ENCODE measurements at places on chromosomes 4 and X. TPM values are rescaled to one million over a fixed set of nuclear protein-coding genes. Genes with fewer than 3 reads are reported as not detected.

IQCM gene
- total RNA-seq = not detected

COL25A1 gene
- not detected for total RNA-seq

DNA sequence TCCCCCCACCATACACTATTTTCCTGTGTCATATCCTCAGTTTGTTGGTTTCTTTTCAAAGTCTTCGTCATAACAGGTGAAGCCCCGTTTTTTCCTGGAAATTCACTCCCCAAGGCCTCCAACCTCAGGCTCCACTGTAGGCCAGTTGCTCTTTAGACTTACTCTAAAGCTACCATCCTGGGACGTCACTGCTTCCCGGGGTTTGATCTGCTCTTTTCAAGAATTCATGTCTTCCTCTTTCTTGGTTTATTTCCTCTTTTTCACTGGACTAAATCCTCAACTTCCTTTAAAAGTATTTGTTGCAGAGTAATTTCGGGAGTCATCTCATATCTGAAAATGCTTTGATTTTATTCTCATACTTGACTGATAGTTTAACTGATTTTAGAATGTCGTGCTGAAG is 6.5 kb upstream of the SERTM2 start:
- H3K27ac ChIP-seq = no peak overlapping the region
- H3K4me1 ChIP-seq = no peaks in the 10 kb centered on the region
- H3K36me3 ChIP-seq = no peaks in the 10 kb centered on the region
- no peaks in the 10 kb centered on the region for H3K27me3 ChIP-seq
- no peak overlapping the region for H3K4me3 ChIP-seq
- DNase-seq = no peak

DNA sequence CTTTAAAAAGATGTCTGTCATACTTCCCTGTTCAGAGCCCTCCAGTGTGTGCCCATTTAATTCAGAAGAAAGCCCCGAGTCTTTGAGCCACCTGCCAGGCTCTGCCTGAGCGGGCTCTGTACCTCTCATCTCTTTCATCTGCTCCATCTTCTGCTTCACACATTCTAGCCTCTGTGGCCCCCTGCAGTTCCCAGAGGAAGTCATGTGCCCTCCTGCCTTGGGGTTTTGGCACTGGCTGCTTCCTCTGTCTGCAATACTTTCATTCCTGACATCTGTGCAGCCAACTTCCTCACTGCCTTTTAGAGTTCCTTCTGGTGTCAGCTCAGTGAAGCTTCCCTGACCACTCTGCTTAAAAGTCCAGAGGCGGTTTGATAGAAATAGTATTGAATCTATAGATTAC is 6.2 kb upstream of the STK32B start:
- no peak overlapping the region for H3K27ac ChIP-seq
- peaks cover 4% of the 10 kb centered on the region for H3K27me3 ChIP-seq
- H3K36me3 ChIP-seq = no peaks in the 10 kb centered on the region
- DNase-seq = no peak
- no peaks in the 10 kb centered on the region for H3K4me1 ChIP-seq
- no peak overlapping the region for H3K4me3 ChIP-seq

CD40LG gene
- total RNA-seq = not detected

GRCh38 chr4:122873821-122874593 is 47.4 kb downstream of the FGF2 start:
- H3K36me3 ChIP-seq = no peaks in the 10 kb centered on the region
- peaks cover 6% of the 10 kb centered on the region for H3K4me1 ChIP-seq
- no peak overlapping the region for H3K27ac ChIP-seq
- DNase-seq = peak; percentile 5

ALPK1 gene
- total RNA-seq = 1.3 TPM

BEND4 gene
- total RNA-seq = not detected

GRCh38 chrX:94850811-94851210 is 1176.8 kb downstream of the FAM133A start:
- DNase-seq = no peak
- H3K36me3 ChIP-seq = no peaks in the 10 kb centered on the region
- no peaks in the 10 kb centered on the region for H3K27me3 ChIP-seq
- H3K4me1 ChIP-seq = no peaks in the 10 kb centered on the region
- H3K27ac ChIP-seq = no peak overlapping the region
- no peak overlapping the region for H3K4me3 ChIP-seq

DNA sequence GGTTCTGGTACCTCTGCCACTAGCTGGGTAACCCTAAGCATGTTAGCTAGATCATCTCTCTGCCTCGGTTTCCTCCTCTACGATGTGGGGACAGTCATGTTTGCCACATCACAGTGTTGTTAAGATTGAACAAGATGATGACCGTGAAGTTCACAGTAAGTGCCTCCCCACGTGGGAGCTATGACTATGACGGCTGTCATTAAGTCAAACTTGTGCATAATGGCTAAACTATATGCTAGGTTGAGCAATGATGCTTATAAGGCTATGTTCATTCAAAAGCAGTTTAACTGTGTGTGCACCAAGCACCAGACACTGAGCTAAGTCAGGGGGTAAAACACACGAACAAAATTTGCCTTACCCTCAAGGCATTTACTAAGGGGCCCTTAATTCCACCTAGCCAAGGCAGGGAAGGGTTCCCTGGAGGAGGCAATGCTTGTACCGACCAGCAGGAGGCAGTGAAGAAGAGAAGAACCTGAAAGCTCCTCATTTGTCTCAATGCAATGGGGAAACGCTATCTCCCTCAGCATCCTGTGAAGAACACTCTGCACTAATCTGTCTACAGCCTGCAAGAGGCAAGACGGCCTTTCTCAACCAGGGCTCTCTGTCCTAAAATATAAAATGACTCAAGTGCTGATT is 52.9 kb downstream of the MAP7D2 start:
- no peaks in the 10 kb centered on the region for H3K27me3 ChIP-seq
- DNase-seq = no peak
- H3K36me3 ChIP-seq = 0 out of 3 replicates have a peak, but pooled peaks cover 3% of the 10 kb centered on the region
- no peak overlapping the region for H3K4me3 ChIP-seq
- no peak overlapping the region for H3K27ac ChIP-seq

GRCh38 chr4:146333187-146333894 is 119.0 kb downstream of the REELD1 start:
- peak; percentile 7 for DNase-seq
- H3K27ac ChIP-seq = no peak overlapping the region
- H3K4me1 ChIP-seq = peaks cover 25% of the 10 kb centered on the region
- H3K27me3 ChIP-seq = no peaks in the 10 kb centered on the region

- no peaks in the 10 kb centered on the region for H3K4me1 ChIP-seq
- peaks cover 4% of the 10 kb centered on the region for H3K36me3 ChIP-seq
Observed at GRCh38 chrX:130028196-130028595, 45.8 kb downstream of the BCORL1 start.

ZFYVE28 gene
- total RNA-seq = 0.24 TPM

- no peaks in the 10 kb centered on the region for H3K27me3 ChIP-seq
- DNase-seq = peak; percentile 55
- H3K4me3 ChIP-seq = peak overlapping the region; percentile 29
- peak overlapping the region; percentile 65 for H3K27ac ChIP-seq
- peaks cover 75% of the 10 kb centered on the region for H3K4me1 ChIP-seq
Observed at GRCh38 chr4:56240554-56241174, 146.6 kb downstream of the AASDH start.

ADH7 gene
- not detected for total RNA-seq

DNA sequence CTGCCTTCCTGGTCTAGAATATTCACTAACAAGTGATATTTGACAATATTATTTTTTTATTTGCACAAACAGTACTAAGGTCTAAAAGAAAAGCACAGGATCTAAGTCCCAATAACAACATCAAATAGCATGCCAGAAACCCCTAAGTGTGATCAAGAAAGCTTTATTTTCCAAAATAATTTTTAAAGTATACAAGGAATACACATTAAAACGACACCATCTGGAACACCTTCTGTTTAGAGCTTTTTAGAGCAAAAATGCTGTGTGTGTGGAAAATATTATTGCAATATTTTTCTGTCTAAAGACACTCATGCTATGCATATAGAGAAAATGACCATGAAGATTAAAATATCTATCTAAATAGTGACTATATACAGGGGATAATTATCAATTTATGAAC is 103.1 kb downstream of the ARAP2 start:
- H3K27ac ChIP-seq = no peak overlapping the region
- no peaks in the 10 kb centered on the region for H3K4me1 ChIP-seq
- no peak overlapping the region for H3K4me3 ChIP-seq
- H3K27me3 ChIP-seq = no peaks in the 10 kb centered on the region
- DNase-seq = no peak

- no peaks in the 10 kb centered on the region for H3K36me3 ChIP-seq
- peaks cover 14% of the 10 kb centered on the region for H3K4me1 ChIP-seq
- no peak for DNase-seq
- peaks cover 61% of the 10 kb centered on the region for H3K27me3 ChIP-seq
- no peak overlapping the region for H3K27ac ChIP-seq
Observed at GRCh38 chr4:795726-796119, 30.2 kb downstream of the CPLX1 start.

DNA sequence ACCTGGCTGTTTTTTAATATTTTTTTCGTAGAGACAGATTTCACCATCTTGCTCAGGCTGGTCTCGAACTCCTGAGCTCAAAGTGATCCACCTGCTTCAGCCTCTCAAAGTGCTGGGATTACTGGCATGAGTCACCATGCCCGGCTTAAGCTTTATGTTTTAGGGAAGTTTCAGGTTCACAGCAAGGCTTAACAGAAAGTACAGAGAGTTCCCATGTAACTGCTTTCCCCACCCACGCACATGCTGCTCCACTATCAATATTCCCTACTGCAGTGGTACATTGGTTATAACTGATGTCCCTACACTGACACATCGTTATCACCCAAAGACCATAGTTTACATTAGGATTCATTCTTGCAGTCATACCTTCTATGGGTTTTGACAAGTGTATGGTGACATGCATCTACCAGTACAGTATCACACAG is 62.7 kb downstream of the PRPS1 start:
- H3K36me3 ChIP-seq = no peaks in the 10 kb centered on the region
- no peak overlapping the region for H3K4me3 ChIP-seq
- no peaks in the 10 kb centered on the region for H3K4me1 ChIP-seq
- H3K27me3 ChIP-seq = no peaks in the 10 kb centered on the region
- DNase-seq = no peak

- H3K27me3 ChIP-seq = no peaks in the 10 kb centered on the region
- H3K4me1 ChIP-seq = peaks cover 27% of the 10 kb centered on the region
- H3K27ac ChIP-seq = no peak overlapping the region
- H3K4me3 ChIP-seq = no peak overlapping the region
Observed at GRCh38 chrX:47093248-47093647, 15.0 kb downstream of the RGN start.

GRCh38 chr4:107578321-107578720 is 141.7 kb downstream of the PAPSS1 start:
- no peaks in the 10 kb centered on the region for H3K27me3 ChIP-seq
- DNase-seq = no peak
- H3K4me3 ChIP-seq = no peak overlapping the region
- no peak overlapping the region for H3K27ac ChIP-seq

PLP1 gene
- total RNA-seq = 0.27 TPM

GAGE12J gene
- total RNA-seq = not detected

GRCh38 chr4:156295676-156296195 is 342.1 kb upstream of the CTSO start:
- no peaks in the 10 kb centered on the region for H3K36me3 ChIP-seq
- no peak for DNase-seq
- H3K4me1 ChIP-seq = no peaks in the 10 kb centered on the region
- no peaks in the 10 kb centered on the region for H3K27me3 ChIP-seq
- H3K27ac ChIP-seq = no peak overlapping the region

GRCh38 chr4:137998666-137999429 is 243.3 kb downstream of the SLC7A11 start:
- no peak overlapping the region for H3K27ac ChIP-seq
- no peak for DNase-seq
- no peak overlapping the region for H3K4me3 ChIP-seq
- no peaks in the 10 kb centered on the region for H3K36me3 ChIP-seq

GRCh38 chr4:77021614-77022089 is 54.1 kb downstream of the CCNI start:
- no peaks in the 10 kb centered on the region for H3K27me3 ChIP-seq
- peaks cover 61% of the 10 kb centered on the region for H3K36me3 ChIP-seq
- H3K4me3 ChIP-seq = no peak overlapping the region

GRCh38 chr4:71980976-71981375 is 50.8 kb upstream of the NPFFR2 start:
- no peaks in the 10 kb centered on the region for H3K27me3 ChIP-seq
- no peak overlapping the region for H3K27ac ChIP-seq
- H3K4me1 ChIP-seq = no peaks in the 10 kb centered on the region
- no peak for DNase-seq

GRCh38 chrX:66030505-66031317 is 9.2 kb downstream of the VSIG4 start:
- peak; percentile 0 for DNase-seq
- H3K4me3 ChIP-seq = no peak overlapping the region
- H3K27ac ChIP-seq = no peak overlapping the region

IQSEC2 gene
- total RNA-seq = 0.17 TPM

MAOB gene
- 22.5 TPM for total RNA-seq

GRCh38 chr4:185600801-185601434 is 65.6 kb upstream of the PDLIM3 start:
- peaks cover 8% of the 10 kb centered on the region for H3K36me3 ChIP-seq
- H3K27me3 ChIP-seq = no peaks in the 10 kb centered on the region
- H3K4me1 ChIP-seq = no peaks in the 10 kb centered on the region
- no peak for DNase-seq

DNA sequence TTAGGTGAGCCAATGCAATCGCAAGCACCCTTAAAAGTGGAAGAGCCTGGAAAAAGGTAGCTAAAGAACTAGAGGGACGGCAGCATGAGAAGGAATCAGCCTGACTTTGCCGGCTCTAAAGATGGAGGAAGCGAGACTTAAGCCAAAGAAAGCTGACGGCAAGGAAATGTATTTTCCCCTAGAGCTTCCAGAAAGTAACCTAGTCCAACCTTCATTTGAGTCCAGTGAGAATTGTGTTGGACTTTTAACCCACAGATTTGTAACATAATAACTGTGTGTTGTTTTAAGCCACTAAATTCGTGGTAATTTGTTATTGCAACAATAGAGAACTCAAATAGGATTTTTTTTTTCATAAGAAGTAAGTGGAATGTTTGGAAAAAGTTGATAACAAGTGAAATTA is 212.7 kb upstream of the C1QTNF7 start:
- H3K4me1 ChIP-seq = no peaks in the 10 kb centered on the region
- no peaks in the 10 kb centered on the region for H3K27me3 ChIP-seq
- no peak for DNase-seq
- H3K27ac ChIP-seq = no peak overlapping the region
- H3K4me3 ChIP-seq = no peak overlapping the region
